Activated CD4-positive, alpha-beta T cell treated with anti-CD3 and anti-CD28 coated beads, Interleukin-2, amount 50 U/mL, for 4 hours (primary cell): ENCODE measurements at places on chromosomes 2 and 18.

DNA sequence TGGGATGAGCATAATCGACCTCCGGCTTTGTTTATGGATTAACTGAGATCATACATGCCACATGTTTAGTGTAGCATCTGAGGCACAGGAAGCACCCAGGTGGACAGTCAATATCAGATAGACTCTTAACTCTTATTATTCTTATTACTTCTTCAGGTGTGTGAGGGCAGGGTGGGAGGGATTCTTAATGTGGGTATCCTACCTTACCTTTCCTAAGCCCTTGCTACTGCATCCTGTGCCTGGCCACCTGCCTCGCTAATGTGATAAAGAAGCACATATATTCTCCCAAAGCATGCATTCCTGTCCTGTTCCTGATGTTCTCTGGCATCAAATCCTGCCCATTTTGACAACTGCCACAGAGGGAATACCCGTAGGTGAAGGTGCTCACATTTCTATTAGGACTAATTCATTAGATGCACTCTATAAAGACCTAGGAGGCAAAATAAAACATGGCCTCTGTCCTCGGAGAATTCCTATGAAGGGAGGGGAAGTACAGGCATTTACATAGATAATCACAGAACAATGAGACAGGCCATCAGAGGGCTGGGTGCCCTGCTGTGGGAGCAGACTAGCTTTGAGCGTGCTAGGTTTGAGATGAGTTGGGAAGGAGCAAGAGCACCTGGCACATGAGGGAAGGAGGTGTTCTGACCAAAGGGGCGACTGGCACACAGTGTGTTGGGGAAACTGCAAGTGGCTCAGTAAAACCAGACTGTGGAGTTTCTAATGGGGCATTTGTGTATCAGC lies 19.5 kb upstream of the CELF4 start:
- no peak for DNase-seq

- no peak for DNase-seq
Measured at GRCh38 chr18:35345460-35345921, 1.3 kb upstream of the ZNF24 start.

DNA sequence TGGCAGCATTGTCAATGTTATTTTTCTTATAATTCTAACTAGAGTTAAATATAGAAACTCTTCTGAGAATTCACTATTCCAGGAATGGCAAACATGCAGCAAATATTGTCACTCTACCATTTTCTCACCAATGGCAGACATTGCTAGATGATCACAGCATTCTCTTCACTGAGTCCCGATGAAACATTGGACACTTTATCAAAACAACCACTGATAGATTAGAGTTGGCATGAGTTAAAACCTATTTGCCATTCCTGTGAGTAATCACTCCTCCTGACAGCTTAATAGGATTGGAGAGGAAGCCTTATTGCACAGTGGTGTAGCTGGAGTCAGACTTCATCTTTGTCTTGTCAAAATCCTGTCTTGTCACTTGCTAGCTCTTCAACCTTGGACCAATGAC lies 163.9 kb upstream of the THUMPD2 start:
- no peak for DNase-seq

DNA sequence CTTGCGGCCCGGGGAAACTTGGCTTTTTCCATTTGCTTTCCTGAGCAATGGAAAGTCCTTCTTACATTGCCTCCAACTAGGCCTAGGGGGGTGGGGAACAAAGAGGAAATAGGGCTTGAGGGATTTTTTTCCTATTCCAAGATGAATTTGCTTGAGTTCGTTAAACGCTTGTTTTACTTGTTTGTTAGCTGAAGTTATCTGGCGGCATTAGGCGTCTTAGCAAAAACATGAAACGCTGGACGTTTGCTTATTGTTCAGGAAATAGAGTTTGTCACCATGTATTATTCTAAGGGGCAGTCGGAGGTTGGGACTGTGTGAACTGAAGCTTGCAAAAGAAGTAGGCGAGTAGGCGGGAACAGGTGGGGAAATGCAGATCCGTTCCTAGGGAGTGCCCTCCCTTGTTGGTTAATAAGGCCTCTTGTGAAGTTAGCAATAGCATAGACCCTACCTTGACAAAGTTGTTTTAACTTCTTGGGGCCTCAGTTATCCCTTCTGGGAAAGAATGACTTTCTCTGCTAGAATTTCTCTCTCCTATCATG lies 1.9 kb downstream of the CABLES1 start:
- DNase-seq: no peak

GRCh38 chr2:66686755-66687154 lies 251.8 kb downstream of the MEIS1 start:
- no peak for DNase-seq

DNA sequence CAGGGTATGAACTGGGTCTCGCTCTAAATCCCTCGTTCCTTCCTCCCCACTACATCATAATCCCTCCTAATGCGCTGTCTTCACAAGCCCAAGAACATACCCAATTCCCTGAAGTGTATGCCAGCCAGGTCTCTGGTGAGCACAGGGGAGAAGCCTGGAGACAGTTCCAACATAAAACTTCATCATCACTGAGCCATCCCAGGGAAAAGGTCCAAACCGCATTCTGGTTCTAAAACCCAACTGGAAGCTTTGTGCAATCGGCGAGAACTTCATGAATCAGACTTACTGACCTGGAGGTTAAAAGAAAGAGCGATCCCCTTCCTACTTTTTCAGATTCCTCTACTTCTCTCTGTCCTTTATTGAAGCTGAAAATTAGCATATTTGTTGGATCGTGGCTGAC lies 132.7 kb downstream of the ALPK2 start:
- DNase-seq: no peak

- no peak for DNase-seq
Measured at GRCh38 chr2:12099374-12099773, 352.9 kb downstream of the LPIN1 start.

GRCh38 chr2:171066110-171066509 lies 94.6 kb downstream of the TLK1 start:
- DNase-seq: no peak

- no peak for DNase-seq
Measured at GRCh38 chr18:70469916-70470315, 181.1 kb downstream of the SOCS6 start.

- DNase-seq: no peak
Measured at GRCh38 chr2:24945907-24946306, 25.8 kb downstream of the DNAJC27 start.

DNA sequence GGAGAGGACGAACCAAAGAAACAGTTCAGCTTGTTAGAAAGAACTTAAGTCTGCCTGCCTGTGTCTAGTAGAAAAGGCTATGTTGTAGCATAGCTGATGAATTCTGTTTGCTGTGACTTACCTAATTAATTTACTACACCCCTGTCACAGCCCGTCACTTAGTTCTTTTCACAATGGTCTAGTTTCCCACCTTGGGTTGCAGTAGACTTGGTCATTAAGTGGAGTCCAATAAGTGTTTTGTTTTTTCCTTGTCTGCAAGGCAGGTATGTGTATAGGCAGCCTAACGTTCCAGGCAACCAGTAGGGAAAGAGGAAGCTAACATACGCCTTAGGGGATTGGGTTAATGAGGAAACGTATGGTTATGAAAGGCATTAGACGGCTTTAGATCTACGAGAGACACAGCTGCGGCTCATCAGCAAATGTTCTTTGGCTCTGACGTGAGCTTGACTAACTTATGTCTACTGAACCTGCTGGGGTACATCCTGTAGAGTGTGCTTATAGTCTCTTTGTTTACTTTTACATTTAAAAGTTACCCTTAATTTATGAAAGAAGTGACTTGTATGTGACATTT lies 180.1 kb downstream of the PRPF40A start:
- no peak for DNase-seq

- DNase-seq: no peak
Measured at GRCh38 chr18:47829831-47830230, 100.6 kb downstream of the SMAD2 start.

DNA sequence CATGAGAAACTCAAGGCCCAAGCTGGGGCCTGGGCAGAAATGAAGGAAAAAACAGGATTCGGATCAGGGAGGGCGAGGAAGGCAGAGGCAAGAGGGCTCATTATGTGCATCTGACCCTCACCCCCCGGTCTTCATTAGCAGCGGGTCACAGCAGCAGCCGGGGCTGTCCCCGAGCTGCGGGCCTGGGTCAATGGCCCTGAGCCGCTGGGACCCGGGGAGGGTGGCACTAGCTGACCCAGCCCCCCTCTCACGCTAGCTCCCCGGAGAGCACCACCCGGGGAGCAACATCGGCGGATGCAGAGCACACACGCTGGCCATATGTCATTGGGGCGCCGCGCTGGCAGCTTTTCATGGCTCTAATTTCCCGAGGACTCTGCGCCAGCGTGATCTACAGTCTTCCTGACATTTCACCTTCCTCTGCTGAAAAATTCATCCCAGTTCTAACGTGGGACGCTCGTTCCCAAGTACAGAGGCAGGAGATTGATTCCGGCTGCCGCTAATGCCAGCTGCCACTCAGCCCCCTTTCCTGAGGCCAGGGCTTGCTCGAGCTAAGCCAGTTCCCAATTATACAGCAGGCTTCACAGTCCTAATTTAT lies 63.7 kb downstream of the EIPR1 start:
- DNase-seq: no peak

DNA sequence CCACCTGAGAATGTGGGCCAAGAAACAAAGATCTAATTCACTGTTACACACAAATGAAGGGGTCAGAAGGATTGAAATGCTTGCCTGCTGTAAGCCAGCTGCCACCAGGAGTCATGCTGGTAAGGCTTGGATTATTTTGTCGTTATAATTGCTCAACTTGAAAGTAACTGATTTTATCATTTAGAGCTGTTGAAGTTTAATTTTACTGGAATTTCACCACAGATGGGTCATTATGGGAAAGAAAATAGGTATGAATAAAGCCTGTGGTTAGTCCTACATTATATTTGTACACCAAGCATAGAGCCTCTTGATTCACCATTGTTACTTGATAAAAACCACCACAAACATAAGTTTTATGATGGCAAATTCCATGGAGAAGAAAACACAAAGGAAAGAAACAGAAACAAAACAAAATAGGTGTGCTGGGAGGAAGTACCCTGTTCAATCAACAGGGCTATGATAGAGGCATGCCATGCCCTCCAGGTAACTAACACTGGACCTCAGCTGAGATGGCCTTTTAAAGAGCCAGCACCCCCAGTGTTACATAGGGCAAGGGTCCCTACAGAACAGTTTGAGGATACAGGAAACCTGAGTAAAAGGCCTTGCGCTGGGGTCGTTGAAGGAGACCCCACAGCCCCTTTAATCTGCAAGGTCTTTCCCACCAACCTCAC lies 3.0 kb downstream of the CLEC4F start:
- DNase-seq: no peak

DNA sequence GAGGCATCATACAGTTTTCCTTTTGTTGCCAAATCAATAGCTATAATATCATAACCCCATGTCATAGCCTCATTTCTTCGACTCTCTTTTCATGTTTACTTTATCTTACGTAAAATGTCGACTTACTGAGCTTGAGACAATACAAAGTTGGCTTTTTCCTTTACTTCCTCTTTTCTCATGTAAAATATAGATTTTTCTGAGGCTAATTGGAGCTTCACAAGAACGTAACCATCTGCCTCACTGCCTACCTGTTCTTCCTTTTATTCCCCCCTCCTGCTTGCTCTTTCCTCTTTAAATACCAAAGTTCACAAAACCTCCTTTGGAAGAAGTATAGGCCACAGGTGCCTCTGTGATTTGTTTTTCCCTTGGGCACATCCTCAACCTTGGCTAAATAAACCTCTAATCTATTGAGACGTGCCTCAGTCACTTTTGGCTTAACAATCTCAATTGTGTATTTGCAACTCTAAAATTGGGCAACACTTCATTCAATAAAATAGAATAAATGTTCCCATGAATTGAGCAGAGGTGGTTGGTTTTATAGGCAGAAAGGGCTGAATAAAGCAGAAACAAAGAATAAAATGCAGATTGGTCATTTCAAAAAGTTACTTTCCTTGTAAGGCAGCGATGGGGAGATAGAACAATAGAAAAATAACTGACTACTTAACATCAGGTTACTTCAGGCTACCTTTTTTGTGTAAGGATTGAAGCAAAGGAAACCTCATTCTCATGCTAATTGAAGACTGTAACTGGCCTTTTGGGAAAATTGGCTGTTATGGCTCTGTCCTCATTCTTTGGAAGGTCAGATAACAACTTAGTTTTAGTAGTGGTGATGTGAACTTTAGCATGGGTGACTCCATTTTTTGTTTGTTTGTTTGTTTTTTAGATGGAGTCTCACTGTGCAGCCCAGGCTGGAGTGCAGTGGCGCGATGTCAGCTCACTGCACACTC lies 21.3 kb downstream of the COMMD1 start:
- no peak for DNase-seq

DNA sequence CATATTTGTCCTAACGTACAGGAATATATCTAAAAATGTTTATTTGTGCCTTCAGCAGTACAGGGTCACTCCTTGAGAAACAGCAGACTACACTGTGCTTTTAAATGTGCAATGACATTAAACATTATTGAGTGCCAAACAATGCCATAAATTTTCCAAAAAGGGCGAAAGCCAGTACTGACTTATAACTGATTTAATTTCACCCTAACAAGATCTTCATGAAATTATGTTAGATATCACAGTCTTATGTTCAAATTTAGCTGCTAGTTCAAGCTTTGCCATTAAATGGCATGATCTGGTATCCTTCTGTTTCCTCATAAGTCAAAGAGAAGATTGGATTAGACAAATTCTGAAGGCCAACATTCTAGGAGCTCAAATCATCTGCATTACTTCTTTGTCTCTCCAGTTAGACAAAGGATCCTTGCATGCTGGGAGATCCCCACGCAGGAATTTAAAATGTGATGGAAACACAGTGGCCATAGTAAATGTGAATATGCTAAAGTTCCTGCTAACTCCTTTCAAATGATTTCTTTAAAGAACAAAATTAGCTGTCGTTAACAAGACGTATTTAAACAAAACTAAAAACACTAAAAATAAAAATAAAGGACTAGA lies 129.3 kb upstream of the STON1 start:
- no peak for DNase-seq

DNA sequence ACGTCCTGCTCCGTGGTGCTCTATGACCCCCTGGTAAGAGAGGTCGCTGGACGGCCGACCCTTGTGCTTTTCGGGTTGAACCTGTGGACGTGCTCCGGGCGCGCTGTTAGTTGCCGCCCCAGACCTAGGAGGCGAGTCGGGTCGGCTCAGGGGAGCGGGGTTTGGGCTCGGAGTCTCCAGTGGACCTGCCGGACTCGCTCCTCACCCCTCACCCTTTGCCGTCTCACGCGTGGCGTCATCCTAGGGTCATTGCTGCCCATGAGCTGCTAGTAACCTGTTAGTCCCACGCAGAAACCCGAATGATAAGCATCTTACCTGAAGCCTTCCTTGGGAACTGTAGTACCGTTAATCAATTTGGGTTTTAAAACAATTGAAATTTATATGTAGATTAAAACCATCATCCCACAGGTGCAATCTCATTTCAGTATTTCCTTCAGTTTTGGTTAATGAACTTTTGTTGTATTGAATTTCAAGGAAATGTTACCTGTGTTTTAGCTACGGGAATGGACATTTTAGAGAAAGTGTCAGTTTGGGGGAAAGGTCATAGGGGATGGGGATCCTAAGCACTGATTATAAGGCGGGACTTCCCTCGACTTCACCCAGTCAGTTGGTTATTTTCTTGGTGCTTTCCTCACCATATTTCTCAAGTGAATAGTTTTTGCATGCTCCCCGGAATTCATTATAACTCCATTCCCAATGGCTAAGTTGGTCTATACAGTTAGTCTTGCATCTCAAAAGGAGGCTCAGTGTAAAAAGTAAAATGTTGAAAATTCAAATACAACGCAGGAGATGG lies 536 bp downstream of the ELP2 start:
- DNase-seq: no peak
